ENCODE measurements at places on chromosomes 3 and 15.

- no peak for DNase-seq
Measured at GRCh38 chr15:91521996-91522395, 331.5 kb upstream of the SLCO3A1 start.

DNA sequence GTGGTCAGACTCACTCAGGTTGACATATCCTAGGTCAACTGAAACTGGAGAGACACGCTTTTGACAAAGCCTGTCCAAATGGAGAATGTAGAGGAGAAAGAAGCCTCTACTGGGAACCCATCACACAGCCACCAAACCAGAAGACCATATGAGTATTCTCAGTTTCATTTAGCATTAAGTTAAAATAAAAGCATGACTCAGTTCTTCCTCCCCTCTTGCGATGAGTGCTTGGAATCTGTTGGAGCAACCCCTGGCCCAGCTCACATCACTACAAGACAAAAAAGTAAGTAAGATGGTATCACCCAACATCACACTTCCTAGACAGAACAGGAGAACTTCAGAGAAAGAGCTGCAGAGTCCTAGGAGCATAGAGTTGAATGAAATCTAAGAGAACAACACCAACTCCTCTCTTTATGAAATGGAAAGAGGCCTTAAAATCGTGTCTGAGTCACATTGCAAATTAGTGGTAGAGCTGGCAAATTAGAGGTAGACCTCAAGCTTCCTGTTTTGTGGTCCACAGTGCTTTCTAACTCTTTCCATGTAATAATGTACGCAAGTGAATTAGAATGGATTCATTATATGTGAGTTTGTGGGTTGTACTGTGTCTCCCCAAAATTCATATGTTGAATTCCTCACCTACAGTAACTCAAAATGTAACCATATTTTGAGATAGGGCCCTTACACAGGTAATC, 51.2 kb downstream of the FGF12 start:
- no peak for DNase-seq

DNA sequence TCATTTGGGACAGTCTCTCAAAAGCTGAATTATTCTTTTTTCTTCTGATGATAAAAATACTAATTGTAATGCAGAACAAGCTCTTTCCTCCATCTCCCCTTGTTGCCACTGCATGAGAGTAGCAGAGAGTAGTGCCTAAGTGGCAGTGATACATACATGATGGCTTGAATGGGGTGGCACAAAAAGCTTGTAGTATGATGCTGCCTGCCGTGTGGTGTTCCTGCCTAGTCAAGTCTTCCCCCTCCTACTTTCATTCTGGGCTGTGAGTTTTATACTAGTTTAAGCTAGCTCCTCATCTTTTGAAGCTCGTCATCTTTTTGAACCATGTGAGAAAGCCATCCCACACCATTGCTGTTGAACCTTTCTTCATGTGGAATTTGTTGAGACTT, 230.5 kb downstream of the NFKBIZ start:
- no peak for DNase-seq

GRCh38 chr3:72386327-72387000, 461.8 kb downstream of the SHQ1 start:
- DNase-seq = no peak

- DNase-seq = no peak
Measured at GRCh38 chr3:111669926-111670630, 74.9 kb upstream of the ZBED2 start.

GRCh38 chr3:185630182-185630622, 44.1 kb downstream of the SENP2 start:
- DNase-seq = no peak

DNA sequence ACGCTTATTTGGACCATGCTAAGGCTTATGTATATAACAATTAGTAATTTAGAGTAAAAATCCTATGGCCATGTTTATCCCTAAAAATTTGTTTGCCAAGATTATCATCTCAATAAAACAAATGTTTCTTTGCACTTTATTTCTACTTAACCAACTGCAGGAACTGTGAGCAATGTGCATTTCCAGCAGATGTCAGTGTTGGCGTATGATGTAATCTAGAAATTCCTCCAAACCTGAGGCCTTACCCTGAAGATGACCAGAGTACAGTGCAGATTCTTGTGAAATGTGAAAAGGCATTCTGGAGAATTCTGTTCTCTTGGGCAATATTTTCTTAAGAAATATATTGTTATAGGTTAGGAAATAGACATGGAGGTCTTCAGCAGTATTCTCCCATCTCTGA, 205.9 kb downstream of the MBNL1 start:
- peak; percentile 47 for DNase-seq

- no peak for DNase-seq
Measured at GRCh38 chr3:88000853-88001252, 58.0 kb downstream of the CGGBP1 start.

GRCh38 chr3:10445561-10446175, 59.7 kb downstream of the ATP2B2 start:
- DNase-seq = no peak

- DNase-seq = no peak
Measured at GRCh38 chr3:108287146-108287545, 9.2 kb upstream of the HHLA2 start.

DNA sequence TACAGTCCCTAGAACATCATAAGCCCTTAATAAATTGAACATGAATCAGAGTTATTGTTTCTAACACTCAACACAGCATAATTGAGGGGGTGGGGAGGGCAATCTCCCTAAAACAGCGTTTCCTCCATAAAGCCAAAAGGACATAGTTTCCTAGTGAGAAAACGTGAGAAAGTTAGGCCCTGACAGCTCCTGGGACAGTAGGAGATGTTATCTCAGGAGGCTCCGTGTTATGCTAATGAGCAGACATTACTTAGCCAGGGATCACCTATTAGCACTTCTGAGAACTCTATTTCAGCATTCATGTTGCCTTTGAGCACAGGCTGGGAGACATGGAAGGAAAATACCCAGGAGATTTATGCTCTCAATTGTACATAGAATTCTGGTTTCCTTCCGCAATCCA, 229.1 kb upstream of the ADAMTS9 start:
- DNase-seq = no peak

- no peak for DNase-seq
Measured at GRCh38 chr15:78334845-78335244, 5.3 kb upstream of the CRABP1 start.

GRCh38 chr15:85150130-85150480, 168.4 kb downstream of the PDE8A start:
- DNase-seq = no peak

DNA sequence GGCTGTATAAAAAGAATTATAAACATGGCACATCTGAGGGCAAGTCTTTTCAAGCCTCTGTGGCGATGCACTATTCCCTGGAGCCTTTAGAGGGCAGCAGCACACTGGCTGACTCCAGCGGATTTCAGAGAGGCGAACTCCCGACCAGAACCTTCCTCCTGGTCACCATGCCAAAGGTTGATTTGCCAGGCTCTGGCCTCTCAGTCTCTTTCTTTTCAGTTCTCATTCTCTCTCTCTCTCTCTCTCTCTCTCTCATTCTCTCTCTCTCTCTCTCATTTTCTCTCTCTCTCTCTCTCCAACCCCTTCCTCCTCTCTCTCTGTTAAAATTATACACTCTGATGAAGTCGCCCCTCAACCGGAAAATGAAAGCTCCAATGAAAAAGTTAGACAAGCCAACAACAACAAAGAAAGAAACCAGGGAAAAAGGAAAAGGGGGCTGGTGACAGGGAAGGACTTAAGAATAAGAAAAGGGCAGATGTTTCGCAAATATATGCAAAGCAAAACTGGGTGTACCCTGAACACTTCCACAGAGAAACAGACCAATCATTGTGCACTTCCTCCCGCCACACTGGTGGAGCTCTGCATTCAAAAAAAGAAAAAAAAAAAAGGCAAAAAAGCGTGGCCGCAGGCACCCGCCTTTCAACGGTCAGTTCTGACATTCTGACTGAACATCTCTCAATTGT, 90.2 kb downstream of the TIGIT start:
- no peak for DNase-seq
